ENCODE measurements at places on chromosomes 6 and 20.

GRCh38 chr6:40276141-40276540 lies 311.0 kb downstream of the LRFN2 start:
- DNase-seq, result no peak

DNA sequence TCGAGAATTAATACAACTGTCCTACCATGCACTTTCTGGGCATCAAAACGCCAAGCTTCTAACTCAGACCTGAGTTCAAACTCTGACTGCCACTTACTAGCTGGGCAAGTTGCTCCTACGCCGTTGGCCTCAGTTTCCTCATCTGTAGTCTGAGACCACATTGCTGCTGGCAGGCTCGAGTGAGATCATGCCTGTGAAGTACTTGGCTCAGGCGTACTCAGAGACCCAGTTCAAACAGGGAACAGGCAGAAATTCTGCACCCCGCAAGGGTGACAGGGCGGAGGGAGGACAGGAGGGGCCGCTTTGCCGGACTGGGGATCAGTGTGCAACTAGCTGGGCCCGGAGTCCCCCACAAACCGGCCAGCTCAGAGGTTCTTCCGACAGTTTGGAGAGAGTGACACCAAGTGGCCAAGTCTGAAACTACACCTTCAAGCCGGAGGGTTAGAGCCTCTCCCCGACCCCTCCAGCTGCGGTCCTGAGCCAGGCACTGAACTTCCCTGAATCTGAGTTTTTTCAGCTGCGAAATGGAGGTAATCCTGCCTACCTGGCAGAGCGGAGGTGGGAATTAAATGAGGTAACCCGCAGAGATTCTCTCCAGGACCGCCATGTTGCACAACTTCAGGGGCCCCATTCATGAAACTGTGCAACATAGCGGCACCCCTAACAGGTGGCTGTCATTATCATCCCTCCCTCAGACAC lies 46.0 kb upstream of the PTPN1 start:
- DNase-seq, result peak; percentile 81

DNA sequence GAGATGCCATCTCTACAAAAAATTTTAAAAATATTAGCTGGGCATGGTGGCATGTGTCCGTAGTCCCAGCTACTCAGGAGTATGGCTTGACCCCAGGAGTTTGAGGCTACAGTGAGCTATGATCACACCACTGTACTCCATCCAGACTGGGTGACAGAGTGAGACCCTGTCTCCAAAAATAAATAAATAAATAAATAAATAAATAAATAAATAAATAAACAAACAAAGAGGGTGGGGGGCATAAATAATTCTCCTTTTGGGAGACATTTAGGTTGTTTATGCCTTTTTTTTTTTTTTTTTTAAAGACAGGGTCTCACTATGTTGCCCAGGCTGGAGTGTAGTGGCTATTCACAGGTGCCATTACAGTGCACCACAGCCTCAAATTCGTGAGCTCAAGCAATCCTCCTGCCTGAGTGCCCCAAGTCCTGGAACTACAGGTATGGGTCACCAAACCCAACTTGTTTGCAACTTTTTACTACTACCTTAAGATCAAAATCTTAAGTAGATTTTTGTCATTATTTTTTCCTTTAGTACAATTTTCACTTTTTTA lies 29.5 kb downstream of the FASTKD5 start:
- no peak for DNase-seq

DNA sequence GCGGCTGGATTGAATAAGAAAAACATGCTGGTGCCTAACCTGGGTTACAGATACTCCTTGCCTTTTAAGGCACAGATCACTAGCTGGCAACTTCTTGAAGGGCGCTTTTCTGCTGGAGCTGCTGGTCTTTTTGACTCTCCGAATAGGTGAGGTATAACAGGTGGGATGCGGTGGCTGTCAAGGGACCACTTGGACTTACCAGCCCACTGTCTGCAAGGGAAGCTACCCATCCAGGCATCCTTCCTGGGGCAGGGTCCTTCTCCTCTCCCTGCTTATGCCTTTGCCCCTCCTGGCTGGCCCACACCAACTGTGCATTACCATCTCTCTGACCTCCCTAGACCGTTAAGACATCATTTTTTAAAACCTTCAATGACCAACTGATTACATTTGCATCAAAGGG lies 57.4 kb downstream of the NPEPL1 start:
- DNase-seq, result no peak

DNA sequence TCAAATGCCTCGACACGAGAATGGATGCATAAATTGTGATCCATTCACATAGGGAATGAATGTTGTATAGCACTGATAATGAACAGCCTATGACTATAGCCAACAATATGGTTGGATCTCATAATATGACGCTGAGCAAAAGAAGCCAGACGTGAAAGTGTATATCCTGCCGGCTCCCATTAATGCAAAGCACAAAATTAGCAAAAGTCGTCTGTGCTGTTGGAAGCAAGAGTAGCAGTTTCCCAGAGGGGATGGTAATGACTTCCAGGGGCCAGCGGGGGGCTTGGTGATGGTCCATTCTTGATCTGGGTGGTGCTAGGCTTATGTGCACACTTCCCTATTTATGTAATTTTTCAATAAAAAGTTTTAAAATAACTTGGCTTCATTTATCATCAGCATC lies 1.0 kb upstream of the TAGAP start:
- no peak for DNase-seq
